ENCODE measurements at places on chromosomes 12 and 14. TPM values are rescaled to one million over a fixed set of nuclear protein-coding genes. Genes with fewer than 3 reads are reported as not detected.

The NPFF gene
- polyA plus RNA-seq = 3.7 TPM

The ZNF891 gene
- 1.4 TPM for polyA plus RNA-seq

DNA sequence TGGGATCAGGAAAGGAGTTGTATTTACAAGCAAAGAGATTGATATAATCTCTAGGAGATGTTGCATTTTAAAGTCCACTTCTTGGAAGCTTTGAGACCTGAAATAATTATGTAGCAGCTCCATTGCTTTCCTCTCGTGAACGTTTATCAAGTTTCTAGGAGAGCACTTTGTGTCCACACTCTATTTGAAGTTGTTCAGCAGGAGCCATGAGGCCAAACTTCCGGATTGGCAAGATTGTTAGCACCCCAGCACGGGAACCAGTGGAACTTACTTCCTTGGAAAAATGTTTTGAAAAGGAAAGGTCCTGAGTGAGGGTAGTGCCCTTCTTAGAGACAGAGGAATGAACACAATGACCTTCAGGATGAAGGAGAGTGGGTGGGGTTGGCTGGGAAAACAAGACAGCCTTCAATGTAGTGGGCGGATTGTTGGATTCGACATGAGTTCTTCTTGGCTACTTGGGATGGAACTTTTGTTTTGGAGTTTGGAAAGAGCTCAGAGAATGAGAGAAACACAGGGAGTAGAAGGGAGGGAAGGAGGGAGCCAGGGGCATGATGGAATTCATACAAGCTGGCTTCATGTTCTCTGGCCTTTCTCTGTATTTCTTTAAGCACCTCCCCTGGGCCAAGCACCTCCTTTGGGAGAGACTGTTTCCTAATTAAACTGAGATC, 23.8 kb upstream of the CISTR start:
- no peak for DNase-seq

DNA sequence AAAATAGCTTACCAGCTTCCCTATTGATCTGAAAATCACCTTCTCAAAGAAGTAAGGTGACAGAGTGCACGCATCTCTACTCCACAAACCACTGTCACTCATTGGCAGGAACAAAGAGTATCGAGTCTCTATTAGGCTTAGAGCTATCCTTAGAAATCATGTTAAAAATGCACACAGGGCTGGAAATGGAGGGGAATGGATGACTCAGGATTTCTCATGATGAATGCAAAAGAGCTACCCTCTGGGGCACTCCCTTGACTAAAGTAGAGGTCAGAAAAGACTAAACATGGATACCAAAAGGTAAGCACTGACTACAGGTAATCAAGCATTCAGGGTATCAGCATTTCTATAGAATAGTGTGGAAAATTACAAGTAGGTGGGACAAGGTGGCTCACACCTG, 96.1 kb upstream of the ANO4 start:
- DNase-seq = no peak

DNA sequence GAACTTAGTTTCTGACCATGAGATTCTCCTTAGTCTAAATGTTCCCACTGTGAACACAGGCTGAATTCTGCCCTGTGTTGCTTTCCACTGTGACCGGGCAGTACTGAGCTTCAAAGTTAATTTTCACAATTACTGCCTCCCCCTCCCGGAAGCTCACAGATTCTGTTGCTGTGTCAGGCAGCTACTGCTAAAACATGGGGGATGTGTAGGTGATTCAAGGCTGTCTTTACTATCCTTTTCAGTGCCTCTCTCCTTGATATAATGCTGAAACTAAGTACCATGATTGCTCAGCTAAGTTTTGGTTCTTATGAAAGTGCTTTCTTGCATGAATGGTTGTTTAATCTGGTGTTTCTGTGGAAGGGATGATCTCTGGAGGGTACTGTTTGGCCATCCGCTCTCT, 428.3 kb upstream of the NOVA1 start:
- no peak for DNase-seq

DNA sequence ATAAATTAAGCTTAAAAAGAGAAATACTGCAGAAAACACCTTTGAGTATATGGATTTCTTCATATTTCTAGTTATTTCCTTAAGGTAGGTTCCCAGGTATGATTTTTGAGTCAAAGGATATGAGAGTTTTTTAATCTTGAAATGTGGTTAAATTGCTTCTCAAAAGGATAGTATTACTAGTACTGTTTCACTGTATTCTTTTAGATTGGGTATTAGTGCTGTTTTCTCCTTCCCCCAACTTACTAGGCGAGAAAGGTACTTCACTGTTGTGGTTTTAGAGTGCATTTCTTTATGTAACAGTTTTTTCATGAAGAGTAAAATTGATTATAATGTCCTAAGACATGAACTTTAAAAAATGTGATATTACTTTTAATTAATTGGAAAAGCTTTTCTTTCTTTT, 13.5 kb downstream of the FRS2 start:
- DNase-seq = no peak

GRCh38 chr12:121804417-121805111, 755 bp downstream of the SETD1B start:
- DNase-seq = no peak

DNA sequence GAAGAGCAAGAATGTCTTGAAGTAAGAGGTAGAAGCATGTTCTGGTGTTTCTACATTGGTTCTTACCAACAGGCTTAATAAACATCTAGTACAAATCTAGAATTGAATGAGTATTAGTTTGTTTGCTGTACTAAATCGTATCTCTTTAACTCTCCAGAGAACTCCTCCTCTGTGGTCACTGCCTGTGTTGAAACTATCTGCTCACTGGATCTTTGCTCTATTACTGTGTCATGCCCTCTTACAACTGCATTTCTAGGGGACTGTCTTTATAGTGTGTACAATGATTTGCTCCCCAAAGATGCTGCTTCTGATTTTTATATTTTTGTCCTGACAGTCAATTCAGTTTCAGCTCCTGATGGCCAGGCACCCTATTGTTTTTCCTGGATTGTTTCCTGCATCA, 50.1 kb upstream of the E2F7 start:
- DNase-seq = no peak

GRCh38 chr14:89175881-89176799, 240.9 kb downstream of the FOXN3 start:
- DNase-seq = no peak

The PACS2 gene
- polyA plus RNA-seq = 64.6 TPM

DNA sequence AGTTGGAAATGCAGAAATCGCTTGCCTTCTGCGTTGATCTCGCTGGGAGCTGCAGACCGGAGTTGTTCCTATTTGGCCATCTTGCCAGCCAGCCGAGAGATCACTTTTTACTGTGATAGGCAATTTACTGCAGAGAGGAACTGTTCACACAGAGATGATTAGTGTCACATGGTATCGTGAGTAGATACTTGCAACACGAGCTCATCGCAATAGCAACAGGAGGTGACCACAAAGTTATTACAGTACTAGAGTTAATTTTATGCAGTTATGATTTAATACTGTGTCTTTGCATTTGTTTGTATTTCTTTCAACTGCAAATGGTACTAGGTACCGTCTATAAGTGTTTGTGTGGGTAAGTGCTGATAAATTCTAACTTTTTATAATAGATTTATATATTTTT, 27.8 kb downstream of the NOPCHAP1 start:
- DNase-seq = no peak

The CPNE6 gene
- 0.34 TPM for polyA plus RNA-seq

- no peak for DNase-seq
Observed at GRCh38 chr14:37862263-37862662, 266.8 kb downstream of the TTC6 start.

The ACOT6 gene
- 0.05 TPM for polyA plus RNA-seq

The KLHDC1 gene
- polyA plus RNA-seq = 7.6 TPM

GRCh38 chr14:71551291-71551950, 380.8 kb upstream of the RGS6 start:
- no peak for DNase-seq

GRCh38 chr14:88706425-88706824, 86.3 kb downstream of the EML5 start:
- DNase-seq = no peak

DNA sequence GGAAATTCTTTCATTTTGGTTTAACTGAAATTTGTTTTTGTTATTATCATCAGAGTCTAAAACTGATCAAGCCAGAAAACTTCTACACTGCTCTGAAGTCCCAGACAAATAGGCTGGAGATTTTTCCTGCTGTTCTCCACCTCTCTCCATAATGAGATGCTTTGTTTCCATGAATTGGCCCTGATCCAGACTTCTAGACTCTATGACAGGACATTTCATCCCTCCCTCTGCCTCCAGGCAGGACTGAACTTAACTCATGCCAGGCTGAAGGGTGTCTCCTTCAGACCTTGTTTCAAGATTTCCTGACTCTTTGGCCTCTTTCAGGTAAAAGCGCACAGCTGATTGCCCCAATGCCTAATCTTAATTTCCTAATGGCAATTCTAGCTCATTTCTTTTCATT, 69.1 kb upstream of the HOXC13 start:
- DNase-seq = no peak

DNA sequence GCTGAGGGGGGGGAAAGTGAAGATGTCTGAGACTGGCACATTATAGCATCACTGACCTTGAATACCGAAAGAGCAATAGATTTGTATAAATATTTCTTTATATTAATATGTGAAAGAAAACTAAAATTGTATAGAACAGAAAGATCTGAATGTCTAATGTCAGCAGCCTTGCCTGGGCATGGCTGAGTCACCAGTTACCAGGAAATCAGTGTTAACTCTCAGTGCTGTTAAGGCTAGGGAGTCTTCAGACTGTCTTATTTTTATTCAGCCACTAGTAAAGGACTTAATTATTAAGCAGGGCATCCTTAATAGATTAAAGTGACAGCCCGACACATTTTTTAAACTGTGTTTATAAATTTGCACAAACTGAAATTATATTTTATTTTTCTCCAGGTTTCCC, 122.9 kb upstream of the AEBP2 start:
- DNase-seq = no peak

DNA sequence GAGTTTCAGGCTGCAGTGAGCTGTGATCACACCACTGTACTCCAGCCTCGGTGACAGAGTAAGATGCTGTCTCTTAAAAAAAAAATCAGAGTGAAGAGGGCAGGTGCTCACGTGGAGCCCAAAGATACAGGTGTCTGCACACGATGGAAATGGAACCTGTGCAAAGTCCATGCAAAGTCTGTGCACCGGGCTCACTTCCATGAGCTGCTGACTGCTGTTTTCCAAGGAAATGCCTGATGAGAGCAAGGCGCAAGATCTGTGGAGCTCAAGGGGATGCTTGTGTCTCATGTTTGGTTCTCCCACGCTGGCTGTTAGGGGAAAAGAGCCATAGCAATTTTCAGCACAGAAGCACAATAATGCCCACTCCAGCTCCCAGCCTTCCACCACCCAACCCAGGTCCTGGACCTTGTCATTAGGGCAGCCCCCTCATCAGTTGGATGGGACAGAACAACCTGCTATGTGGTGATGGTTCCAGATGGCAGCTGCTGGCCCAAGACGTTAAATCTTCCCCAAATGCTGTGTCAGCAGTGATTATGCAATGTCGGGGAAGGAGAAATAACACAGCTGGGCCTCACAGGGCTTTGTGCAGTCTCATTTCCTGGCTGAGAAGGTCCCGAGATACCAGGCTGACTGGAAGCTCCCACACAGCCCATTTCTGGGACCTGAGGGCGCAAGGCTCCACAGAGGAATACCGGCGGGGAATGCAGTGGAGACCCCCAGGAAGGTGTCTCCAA, 27.9 kb upstream of the DICER1 start:
- DNase-seq = no peak

- DNase-seq = no peak
Observed at GRCh38 chr12:2076196-2076570, 23.4 kb downstream of the CACNA1C start.

DNA sequence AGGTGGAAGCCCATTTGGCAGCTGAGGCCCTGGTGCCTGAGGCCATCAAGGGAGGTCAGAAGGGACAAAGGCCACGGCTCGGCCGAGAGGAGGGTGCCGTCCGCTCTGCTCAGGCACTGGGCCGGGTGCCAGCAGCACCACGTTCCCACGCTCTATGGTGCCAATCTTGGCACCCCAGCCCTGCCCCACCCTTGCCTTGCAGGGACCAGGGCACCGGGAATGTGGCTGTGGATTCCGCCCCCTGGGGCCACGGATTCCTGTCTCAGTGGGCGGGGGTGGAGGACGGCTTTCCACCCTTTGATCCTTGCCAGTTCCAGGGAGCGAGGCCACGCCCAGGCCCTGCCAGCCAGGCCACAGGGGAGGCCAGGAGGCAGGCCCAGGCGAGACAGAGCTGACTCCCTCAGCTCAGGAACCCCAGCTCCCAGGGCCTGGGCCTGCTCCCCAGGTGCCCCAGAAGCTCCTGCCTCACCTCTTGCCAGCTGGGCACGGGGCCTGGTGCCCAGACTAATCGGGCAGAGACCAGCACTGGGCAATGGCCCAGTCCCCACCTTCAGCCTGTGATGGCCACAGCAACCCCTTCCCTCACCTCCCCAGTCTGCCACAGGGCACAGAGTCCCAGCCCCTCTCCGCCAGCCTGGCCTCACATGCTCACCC, 26.4 kb upstream of the GPR132 start:
- DNase-seq = no peak

GRCh38 chr14:100534528-100535286, 52.5 kb downstream of the BEGAIN start:
- no peak for DNase-seq

DNA sequence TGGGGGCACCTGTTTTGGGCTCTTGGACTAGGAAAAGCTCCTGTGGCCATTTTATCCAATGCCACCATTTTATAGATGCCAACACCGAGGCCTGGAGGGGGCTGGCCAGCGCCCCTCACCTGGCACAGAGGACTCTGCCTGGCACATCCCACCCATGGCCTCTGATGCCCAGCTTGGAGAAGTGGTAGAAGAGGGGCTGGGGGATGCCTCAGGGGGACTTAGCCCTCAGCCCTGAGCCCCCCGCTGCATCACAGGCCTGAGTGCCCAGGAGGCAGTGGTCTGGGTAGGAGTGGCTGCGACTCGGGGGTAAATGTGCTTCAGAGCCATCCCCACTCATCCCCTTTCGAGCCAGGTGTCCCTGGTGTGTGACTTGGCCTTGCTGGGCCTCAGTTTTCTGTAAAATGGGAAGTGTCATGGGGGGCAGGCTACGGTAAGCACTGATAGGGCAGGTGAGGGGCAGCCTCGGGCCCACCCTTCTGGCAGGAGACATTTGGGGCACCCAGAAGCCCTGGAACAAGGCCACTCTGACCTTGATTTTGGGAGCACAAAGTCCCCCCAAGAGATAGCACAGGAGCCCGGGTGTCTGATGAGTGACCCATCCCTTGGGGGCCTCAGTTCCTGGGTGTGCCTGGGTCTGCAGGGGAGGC, 22.5 kb downstream of the SH2B3 start:
- DNase-seq = no peak

GRCh38 chr14:88985654-88986053, 161.2 kb downstream of the TTC8 start:
- no peak for DNase-seq

DNA sequence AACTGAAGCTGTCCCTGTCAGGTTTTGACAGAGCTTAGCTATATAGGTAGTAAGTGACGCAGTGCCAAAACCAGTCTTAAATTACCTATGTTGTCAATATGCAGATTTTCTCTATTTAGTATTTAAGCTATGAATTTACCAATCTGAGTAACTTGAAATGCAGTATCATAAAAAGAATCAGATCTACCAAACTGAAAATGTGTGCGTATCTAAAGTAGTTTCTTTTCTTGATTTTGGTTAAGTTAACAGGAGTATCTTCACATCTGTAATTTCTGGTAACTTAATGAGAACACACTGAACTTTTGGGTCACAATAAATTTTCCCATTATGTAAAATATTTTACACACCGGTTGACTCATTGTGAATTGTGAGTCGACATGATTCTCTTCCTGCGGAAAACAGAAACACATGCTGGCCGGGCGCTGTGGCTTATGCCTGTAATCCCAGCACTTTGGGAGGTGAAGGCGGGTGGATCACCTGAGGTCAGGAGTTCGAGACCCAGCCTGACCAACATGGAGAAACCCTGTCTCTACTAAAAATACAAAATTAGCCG, 45.1 kb downstream of the TRAF3 start:
- DNase-seq = no peak
